WTC11 (cell line): ENCODE measurements at places on chromosomes 11 and 22.

DNA sequence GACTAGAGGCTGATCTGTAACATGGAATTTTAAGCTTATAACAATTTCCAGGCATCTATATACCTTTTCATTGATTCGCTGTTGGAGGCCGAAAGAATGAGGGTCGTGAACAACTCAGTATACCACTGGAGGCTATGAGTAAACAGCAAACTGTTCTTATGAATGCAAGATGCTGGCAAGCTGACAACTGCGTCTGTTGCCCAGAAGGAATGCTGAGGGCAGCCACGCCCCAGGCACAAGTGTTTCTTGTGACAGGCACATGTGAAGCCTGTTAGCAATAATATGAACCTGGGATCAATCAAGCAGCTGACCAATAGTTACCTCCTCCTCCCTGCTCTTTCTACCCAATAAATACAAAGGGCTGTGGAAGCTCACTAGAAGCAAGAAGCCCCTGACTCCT, 15.3 kb downstream of the RTCB start:
- no peak overlapping the region for H3K4me3 ChIP-seq
- H3K36me3 ChIP-seq: peaks cover 87% of the 10 kb centered on the region
- no peak overlapping the region for H3K27ac ChIP-seq

GRCh38 chr11:43797337-43797736, 83.3 kb upstream of the ALKBH3 start:
- no peaks in the 10 kb centered on the region for H3K27me3 ChIP-seq
- no peak overlapping the region for H3K4me3 ChIP-seq
- peaks cover 18% of the 10 kb centered on the region for H3K36me3 ChIP-seq
- no peaks in the 10 kb centered on the region for H3K4me1 ChIP-seq
- no peak overlapping the region for H3K27ac ChIP-seq
- DNase-seq: no peak

GRCh38 chr22:23231471-23232093, 51.3 kb downstream of the BCR start:
- no peak for DNase-seq
- no peak overlapping the region; the same call in 1 of the 2 replicates for H3K4me3 ChIP-seq
- H3K4me1 ChIP-seq: peaks cover 78% of the 10 kb centered on the region

- no peaks in the 10 kb centered on the region for H3K36me3 ChIP-seq
- peaks cover 5% of the 10 kb centered on the region for H3K27me3 ChIP-seq
- no peak overlapping the region for H3K27ac ChIP-seq
- no peak overlapping the region for H3K4me3 ChIP-seq
- no peak for DNase-seq
Observed at GRCh38 chr22:38947321-38948140, 9.9 kb upstream of the APOBEC3A start.

DNA sequence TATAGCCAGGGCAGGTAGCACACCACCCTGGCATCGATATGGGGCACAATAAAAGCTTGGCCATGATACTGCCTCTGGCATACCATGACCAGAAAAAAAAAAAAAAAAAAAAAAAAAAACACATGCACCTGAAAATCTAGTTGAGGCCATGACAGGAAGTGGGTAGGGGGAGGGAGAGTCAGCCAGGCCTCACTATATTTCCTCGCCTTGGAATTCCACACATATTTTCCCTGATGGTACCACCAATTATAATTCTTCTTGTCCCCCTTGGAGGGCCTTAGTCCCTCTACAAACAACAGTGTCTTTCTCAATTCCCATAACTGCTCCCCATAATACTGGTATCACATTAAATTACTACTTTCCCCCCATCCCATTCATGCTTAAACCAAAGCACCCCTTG, 12.6 kb upstream of the CHKA start:
- no peak overlapping the region for H3K4me3 ChIP-seq
- no peak overlapping the region for H3K27ac ChIP-seq
- peaks cover 16% of the 10 kb centered on the region for H3K4me1 ChIP-seq
- no peak for DNase-seq

GRCh38 chr11:33742249-33742851, 6.1 kb upstream of the CD59 start:
- H3K4me3 ChIP-seq: no peak overlapping the region
- no peaks in the 10 kb centered on the region for H3K4me1 ChIP-seq
- no peaks in the 10 kb centered on the region for H3K27me3 ChIP-seq
- DNase-seq: no peak

DNA sequence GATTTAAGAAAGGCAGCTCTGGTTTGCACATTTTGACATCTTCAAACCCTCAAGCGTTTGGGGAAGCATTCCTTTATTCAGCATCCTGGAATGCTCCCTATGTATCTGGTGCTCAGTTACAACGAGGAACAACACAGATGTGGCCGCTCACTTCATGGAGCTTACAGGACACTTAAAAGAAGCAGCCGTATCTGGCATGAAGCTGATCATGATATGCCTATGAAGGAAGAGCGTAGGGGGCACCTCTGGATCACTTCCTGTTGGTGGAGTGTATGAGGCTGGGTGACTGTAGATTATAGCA, 72.3 kb upstream of the TP53I11 start:
- H3K4me1 ChIP-seq: peaks cover 24% of the 10 kb centered on the region
- DNase-seq: no peak
- H3K4me3 ChIP-seq: no peak overlapping the region
- no peaks in the 10 kb centered on the region for H3K36me3 ChIP-seq

- H3K4me3 ChIP-seq: no peak overlapping the region
- no peaks in the 10 kb centered on the region for H3K4me1 ChIP-seq
- no peaks in the 10 kb centered on the region for H3K36me3 ChIP-seq
- no peak overlapping the region for H3K27ac ChIP-seq
- H3K27me3 ChIP-seq: peaks cover 34% of the 10 kb centered on the region
Observed at GRCh38 chr11:118289401-118289800, 15.1 kb upstream of the CD3E start.

DNA sequence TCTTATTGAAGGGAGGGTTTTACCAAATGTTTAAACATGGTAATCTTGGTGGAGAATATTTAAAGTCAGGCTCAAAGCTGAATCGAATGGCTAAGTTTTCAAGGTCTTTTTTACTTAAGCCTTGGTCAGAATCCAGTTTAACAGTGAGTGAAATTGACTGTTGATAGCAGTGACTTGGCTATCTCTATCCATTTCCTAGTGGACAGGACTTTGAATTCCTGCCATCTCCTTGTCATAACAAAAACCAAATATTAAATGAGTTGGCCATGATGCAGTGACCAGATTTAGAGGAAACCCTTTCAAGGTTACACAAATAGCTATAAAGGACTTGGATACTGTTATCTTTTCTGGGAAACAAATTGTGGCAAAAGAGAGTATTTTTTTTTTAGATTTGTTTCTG, 92.0 kb downstream of the JRKL start:
- no peaks in the 10 kb centered on the region; the same call in 1 of the 2 replicates for H3K36me3 ChIP-seq
- no peak overlapping the region for H3K4me3 ChIP-seq
- peaks cover 14% of the 10 kb centered on the region for H3K27me3 ChIP-seq
- H3K27ac ChIP-seq: no peak overlapping the region
- H3K4me1 ChIP-seq: peaks cover 8% of the 10 kb centered on the region
- no peak for DNase-seq

- no peak overlapping the region for H3K4me3 ChIP-seq
- H3K4me1 ChIP-seq: peaks cover 9% of the 10 kb centered on the region; the same call in 1 of the 2 replicates
Observed at GRCh38 chr11:45385844-45386243, 99.7 kb upstream of the SYT13 start.

GRCh38 chr11:19472679-19473078, 231.9 kb upstream of the E2F8 start:
- H3K36me3 ChIP-seq: no peaks in the 10 kb centered on the region
- H3K27ac ChIP-seq: no peak overlapping the region
- no peak for DNase-seq
- no peak overlapping the region for H3K4me3 ChIP-seq
- H3K4me1 ChIP-seq: peaks cover 25% of the 10 kb centered on the region

DNA sequence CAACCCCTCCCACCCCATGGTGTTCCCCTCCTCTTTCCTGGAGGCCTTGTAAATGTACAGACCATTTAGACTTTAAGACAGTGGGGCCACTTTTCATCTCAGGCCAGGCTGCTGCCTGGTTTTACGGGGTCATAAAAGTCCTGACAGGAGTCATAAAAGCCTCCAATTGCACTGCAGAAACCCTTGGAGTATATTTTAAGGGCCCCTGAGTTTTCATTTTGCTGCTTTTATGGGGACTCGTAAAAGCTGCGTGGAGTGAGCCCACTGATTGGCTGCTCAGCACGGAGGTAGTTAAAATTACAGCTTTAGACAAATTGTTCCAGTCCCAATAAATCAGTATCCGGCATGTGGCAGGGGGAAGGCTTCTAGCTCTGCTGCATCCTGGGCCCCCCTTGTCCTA, 627.6 kb downstream of the NTM start:
- no peak for DNase-seq
- no peak overlapping the region for H3K27ac ChIP-seq
- H3K27me3 ChIP-seq: peaks cover 6% of the 10 kb centered on the region
- no peaks in the 10 kb centered on the region; the same call in 1 of the 2 replicates for H3K4me1 ChIP-seq
- H3K36me3 ChIP-seq: no peaks in the 10 kb centered on the region; the same call in 1 of the 2 replicates
- no peak overlapping the region for H3K4me3 ChIP-seq

GRCh38 chr11:71070490-71071453, 181.6 kb downstream of the SHANK2 start:
- H3K4me3 ChIP-seq: no peak overlapping the region
- no peaks in the 10 kb centered on the region for H3K27me3 ChIP-seq
- H3K27ac ChIP-seq: peak overlapping the region; percentile 57; the same call in 1 of the 2 replicates
- no peaks in the 10 kb centered on the region for H3K4me1 ChIP-seq
- H3K36me3 ChIP-seq: peaks cover 28% of the 10 kb centered on the region
